ENCODE measurements at places on chromosomes 16 and 17.

DNA sequence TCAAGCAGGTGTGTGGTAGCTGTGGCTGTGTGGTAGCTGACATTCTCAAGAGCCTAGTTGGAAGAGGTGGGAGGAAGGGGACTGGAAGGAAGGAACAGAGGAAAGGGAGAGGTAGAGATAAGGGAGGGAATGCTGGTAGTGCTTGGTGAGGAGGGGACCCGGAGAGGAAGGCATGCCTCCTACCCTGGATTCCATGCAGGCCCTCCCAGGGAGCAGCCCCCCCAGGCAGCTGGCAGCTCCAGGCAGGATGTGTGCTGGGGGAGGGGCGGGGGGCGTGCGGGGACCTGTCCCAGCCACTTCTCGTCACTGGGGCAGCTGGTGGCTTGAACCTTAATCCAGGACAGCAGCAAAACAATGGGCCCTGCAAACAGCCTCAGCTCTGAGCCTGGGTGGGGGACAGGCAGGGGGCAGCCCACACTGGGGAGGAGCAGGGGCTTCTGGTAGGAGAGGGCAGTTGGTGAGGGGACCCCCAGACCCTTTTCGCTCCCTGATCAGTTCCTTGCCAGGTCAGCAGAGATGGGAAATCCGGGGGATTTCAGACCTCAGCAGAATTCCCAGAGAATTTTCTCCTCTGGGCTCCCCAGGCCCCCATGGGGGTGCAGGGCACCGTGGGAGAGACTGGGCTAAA lies 27.1 kb downstream of the ARHGAP23 start:
- no peak for DNase-seq

GRCh38 chr17:69412251-69412671 lies 2.2 kb upstream of the MAP2K6 start:
- no peak for DNase-seq

DNA sequence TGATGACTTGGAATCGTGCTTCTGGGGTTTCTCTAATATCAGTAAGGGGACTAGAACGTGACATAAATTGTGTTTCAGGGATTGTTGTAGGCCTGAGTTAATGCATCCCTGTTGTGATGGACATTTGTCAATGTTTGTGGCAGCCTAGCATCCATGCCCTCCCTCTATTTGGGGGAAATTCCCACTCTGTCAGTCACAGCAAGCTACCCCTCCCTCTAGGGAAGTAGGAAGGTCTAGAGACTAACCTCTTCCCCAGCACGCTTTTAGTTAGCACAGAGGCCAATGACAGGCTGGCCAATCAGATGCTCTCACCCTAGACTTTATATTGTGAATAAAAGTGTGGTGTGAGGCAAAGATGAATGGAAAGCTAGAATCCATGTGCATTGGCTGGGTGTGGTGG lies 32.4 kb upstream of the NF1 start:
- no peak for DNase-seq

DNA sequence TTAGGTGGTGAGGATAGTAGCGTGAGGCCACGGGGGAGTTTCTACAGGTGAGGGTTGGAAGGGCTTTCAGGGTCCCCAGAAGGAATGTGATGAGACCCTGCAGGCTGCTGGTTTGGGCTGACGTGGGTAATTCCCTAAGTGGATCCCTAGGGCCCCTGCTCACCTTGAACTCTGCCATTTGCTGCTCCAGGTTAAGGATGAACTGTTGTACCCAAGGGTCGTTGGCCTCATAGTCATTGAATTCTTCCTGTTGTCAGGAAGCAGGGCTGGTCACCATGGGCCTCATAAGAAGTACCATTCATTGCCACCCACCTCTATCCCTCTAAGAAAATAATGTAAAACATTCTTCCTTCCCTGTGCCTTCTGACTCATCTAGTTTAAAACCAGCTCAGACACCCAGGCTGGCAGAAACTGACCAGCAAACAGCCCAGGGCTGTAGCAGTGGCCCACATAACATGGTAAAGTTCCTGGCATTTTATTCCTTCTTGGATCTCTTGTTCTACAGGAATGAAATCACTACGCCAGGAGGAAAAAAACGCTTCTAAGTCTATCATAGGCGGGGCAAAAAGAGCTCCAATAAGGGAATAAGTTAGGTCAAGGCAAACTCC lies 27.6 kb downstream of the FCSK start:
- no peak for DNase-seq

DNA sequence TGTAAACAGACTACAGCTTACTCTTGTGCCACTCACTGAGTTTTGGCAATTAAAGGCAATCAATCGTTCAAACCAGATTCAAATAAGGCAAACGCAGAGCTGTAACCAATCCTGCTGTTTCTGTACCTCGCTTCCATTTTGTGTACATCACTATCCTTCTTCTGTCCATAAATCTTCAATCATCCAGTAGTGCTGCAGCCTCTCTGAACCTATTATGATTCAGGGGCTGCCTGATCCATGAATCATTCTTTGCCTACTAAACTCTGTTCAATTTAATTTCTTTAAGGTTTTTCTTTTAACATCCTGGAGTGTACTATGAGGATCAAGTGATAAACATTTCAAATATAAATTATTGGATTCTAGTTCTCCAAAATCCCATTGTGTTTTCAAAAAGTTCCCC lies 93.9 kb downstream of the CEP112 start:
- no peak for DNase-seq

GRCh38 chr17:31309556-31309955 lies 4.3 kb downstream of the EVI2B start:
- DNase-seq, result no peak

DNA sequence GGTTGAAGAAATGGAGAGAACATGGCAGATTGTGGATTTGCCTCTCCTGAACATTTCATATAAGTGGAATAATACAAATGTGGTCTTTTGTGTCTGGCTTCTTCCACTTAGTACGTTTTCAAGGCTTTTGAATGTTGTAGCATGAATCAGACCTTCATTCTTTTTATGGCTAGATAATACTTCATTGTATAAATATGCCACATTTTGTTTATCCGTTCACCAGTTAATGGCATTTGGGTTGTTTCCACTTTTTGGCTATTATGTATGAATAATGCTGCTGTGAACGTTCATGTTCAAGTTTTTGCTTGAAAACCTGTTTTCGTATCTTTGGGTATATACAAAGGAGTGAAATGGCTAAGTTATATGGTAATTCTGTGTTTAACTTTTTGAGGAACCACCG lies 130.4 kb downstream of the TANC2 start:
- no peak for DNase-seq

- DNase-seq, result no peak
These were observed 236.4 kb downstream of the HS3ST3A1 start for GRCh38 chr17:13365331-13365730.

- DNase-seq, result no peak
These were observed 28.2 kb downstream of the ATP2C2 start for GRCh38 chr16:84396537-84397008.

- no peak for DNase-seq
These were observed 73.4 kb downstream of the MRM3 start for GRCh38 chr17:855569-855968.

DNA sequence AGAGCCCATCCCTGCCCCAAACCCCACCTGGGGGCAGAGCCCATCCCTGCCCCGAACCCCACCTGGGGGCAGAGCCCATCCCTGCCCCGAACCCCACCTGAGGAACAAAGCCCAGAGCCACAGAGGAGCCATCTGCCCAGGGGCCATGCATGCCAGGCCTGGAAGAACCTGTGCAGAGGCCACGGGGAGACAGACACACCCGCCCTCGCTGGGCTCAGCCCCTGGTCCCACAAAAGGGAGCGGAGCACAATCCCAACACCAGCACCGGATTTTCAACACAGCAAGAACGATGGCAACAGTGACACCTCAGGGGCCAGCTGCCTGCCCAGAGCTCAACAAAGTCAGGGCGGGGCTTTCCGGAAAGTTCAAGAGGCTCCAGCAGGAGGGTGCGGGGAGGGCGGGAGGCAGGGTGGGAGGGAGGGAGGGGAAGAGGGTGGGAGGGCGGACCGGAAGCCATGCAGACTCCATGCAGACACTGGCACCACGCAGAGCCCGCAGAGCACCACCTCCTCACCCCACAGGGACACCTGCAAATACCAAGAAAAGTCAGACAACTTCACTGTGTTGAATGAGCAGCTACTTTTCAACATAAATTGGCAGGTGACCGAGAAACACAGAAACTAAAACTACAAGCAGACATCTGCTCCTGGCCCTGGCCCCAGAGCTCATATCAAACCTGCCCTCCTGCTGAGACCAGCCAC lies 27.9 kb upstream of the C16orf95 start:
- peak; percentile 37 for DNase-seq

GRCh38 chr17:74337834-74338500 lies 11.9 kb downstream of the KIF19 start:
- no peak for DNase-seq

- no peak for DNase-seq
These were observed 182.0 kb downstream of the SEC14L1 start for GRCh38 chr17:77322514-77323412.

GRCh38 chr16:10121897-10122425 lies 60.3 kb downstream of the GRIN2A start:
- DNase-seq, result no peak

- no peak for DNase-seq
These were observed 44.8 kb downstream of the BEAN1 start for GRCh38 chr16:66471716-66472393.

DNA sequence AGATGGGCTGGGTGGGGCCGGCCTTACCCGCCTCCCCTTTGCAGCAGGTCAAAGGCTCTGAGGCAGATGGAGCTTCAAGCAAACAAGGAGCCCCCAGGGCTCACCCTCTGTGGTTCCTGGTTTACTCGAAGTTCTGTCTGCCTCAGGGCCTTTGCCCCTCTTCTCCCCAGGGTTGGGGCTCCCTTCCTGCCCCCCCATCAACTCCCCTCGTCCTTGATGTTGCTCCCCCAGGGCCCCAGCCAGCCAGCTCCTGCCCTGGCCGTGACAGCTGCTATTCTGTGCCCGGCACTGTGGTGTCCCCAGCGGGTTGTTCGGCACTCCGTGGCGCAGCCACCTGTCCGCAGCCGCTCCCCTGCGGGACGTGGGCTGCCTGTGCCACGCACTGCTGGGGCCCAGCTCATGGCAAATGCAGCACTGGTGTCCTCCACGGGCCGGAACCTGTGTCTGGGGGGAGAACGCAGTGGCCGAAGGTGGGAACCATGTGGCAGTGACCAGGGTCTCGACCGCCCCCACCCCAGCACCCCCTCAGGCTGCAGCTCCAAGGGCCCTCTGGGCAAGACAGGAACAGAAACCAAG lies 4.3 kb upstream of the METRN start:
- DNase-seq, result no peak

GRCh38 chr17:3754458-3755334 lies 31.0 kb downstream of the HASPIN start:
- DNase-seq, result peak; percentile 69

DNA sequence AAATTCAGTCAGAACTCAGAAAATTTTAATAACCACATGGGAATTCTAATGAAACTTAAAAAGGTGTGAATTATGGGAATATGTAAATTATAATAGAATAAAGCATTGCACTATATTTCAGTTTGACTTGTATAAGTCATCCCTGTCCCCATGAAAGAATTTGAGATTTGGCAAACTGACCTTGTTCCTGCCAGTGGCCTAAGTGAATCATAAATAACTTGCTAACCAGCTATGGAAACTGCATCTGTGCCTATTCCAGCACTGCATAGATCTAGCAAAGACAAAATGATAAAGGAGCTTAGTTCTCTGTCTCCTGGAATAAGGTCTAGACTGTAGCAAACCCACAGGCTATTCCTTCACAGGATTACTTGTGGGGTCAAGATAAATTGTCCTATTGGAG lies 106.8 kb upstream of the NOG start:
- no peak for DNase-seq

GRCh38 chr16:83374979-83375378 lies 432.8 kb upstream of the HSBP1 start:
- DNase-seq, result no peak

- no peak for DNase-seq
These were observed 245 bp upstream of the RNF227 start for GRCh38 chr17:7916385-7916682.

GRCh38 chr17:28725660-28726225 lies 290 bp downstream of the TLCD1 start:
- DNase-seq, result no peak

GRCh38 chr17:40791111-40791510 lies 8.6 kb downstream of the KRT28 start:
- DNase-seq, result no peak
